ENCODE measurements at places on chromosomes 11 and 22.

GRCh38 chr11:120108154-120108784, 29.6 kb downstream of the TRIM29 start:
- DNase-seq: peak; percentile 59

DNA sequence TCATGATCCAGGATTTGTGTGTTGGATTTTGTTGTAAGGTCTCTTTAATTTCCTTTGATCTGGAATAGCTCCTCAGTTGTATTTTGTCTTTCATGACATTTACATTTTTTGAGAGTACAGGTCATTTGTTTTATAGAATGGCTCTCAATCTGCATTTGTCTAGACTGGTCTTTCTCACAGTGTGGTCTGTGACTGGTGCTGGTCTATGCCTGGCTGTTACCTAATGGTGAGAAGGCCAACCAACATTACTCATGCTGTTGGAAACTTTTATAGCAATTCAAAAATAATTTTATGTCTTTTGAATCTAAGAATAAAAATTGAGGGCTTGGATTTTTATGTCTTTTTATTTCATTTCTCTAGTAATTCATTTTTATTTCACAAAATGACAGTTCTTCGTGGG, 3.9 kb upstream of the NCR3LG1 start:
- no peak for DNase-seq

DNA sequence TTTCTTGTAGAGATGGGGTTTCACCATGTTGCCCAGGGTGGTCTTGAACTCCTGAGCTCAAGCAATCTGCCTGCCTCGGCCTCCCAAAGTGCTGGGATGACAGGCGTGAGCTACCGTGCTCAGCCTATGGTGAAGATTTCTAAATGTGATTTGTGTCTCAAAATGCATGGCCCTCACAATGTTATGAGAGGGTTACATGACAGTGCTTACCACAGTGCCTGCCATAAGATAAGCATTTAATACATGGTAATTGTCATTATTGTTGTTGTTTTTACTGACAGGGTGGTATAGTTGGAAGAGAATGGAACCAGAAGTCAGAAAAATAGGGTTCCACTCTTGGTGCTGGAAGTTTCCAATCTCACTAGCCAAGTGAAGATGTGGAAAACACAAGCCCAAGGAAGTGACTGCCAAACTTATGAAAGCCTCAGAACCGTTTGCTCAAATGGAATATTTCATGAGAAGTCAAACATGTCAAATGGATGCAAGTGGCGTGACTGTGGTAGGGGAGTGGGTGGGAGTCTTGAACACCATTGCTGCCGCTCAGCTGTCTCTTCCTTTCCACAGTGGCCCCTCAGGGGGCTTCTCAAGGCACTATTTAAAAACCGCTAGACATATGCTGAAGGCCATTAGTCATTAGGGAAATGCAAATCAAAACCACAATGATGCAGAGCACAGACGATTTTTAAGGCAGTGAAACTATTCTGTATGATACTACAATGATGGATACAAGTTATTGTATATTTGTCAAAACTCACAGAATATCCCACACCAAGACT, 29.1 kb upstream of the LMO2 start:
- DNase-seq: peak; percentile 8

DNA sequence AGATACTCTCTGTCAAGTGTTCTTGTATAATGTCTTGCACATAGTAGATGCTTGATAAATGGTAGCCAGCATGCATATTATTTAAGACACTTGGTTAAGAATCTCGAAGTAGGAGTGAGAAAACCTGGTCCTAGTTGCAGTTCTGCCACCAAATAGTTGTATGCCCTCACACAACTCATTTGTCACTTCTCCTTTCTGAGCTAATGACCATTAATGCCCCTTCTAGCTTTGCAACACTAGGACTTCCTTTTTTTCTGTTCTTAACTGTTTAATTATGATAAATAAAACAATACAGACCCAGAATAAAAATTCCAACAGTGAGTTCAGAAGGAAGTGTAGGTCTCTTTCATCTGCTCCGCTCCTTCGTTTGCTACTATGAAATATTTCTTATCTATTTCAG, 453.6 kb downstream of the TMEM135 start:
- DNase-seq: no peak

DNA sequence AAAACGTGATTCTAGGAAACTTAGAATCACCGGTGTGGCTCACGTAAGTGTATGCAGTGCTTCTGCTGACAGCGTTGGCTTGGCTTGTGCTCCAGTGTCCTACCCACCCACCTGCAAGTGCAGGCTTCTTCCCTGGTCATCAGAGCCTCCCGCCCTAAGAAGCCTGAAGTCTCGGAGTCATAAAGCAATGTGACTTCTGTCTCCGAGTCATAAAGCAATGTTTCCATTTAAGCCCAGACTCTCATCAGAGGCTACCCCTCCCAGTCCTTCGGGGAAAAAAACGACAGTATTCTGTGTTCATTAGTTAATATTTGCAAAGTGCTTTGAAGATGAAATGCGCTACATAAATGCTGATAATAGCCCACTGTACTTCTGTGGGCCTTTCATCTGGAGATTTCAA, 293.8 kb downstream of the OPCML start:
- no peak for DNase-seq

DNA sequence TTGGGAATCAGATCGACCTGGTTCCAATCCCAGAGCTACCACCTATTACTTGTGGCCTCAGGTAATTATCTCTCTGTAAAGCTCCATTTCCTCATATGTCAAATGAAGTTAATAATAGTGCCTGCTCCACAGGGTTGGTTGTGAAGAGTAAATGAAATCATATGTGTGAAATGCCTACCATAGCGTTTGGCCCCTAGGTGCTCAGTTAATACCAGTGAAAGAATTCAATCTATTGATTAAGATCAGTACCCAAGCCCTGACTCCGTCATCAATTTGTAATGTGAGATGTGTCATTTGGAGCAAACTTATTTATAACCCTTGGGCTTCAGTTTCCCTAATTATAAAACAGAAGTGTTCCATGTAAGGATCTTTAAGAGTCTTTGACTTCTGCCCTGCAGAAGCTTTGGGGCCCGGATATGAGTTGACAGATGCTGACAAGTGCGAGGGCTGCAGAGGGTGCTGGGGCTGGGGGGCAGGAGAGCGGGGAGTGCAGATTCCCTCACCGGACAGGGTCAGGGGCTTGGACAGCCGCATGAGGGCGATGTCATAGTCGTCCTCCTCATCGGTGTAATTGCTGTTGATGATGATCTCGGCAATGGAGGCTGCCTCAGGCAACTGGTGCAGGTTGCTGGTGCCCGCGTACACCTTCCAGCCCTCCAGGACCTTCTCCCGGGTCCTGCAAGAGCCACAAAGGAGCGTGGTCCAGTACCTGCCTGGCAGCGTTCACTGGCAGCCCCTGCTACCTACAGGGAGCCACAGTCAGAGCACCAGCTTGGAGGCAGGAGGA, 20.9 kb downstream of the TMPRSS13 start:
- no peak for DNase-seq

DNA sequence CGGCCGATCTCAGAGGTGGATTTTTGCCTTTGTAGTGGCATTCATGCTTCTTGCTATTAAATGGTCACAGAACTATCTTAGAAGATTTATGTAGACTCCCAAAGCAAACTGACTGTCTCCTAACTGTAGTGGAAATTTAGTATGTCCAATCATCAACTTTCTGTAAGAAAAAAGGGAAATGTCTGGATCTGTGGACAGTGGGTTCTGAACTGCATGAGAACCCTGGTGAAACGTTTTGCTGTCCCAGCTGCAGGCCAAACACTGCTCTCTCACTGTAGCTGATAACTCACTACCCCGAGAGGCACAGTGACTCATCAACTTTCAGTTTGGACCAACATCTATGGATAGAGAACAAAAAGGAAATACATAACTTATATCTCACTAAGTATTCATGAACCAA, 387.1 kb downstream of the SOX6 start:
- no peak for DNase-seq

- peak; percentile 34 for DNase-seq
Measured at GRCh38 chr22:49827271-49827852, 311 bp downstream of the BRD1 start.

DNA sequence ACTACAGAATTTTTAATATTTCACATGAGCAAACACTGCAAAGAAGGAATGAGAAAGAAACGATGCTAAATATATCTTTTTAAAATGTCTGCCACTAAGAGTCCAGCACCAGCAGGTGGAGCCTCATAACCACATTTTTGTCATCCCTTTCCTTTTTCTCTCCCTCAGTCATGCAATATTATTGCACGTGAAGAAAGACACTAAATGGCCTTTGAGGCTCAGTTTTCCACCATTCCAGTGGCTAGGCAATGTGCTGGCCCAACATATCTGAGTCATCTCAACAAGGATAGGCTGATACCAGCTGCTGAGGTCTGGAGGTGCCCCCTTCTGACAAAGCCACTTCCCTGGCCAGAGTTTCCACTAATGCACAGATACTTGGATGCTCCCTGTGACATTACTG, 1.8 kb downstream of the ALKBH8 start:
- peak; percentile 21 for DNase-seq

- DNase-seq: no peak
Measured at GRCh38 chr11:58596621-58597020, 17.8 kb downstream of the ZFP91 start.

GRCh38 chr11:68436985-68437926, 23.3 kb upstream of the PPP6R3 start:
- no peak for DNase-seq

DNA sequence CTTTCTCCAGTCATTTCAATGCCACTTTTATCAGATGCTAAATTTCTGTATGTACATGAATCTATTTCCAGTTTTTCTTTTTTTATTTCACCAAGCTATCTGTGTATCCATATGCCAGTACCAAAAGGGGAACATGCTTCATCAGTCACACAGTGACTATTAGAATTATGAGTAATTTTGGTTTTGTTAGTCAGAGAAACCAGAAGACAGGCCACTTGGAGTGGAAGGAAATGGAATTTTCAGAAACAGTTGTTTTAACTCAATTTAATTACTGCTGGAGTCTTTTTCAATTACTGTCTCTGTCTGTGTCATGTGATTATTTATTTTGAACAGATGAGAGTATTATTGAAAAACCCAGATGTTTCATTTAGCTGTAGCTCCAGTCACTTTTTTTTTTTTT, 84.6 kb upstream of the ANO3 start:
- DNase-seq: no peak

Data from activated naive CD4-positive, alpha-beta T cell treated with Interleukin-2 at 50 U/mL for 16 hours (primary cell).